Neural progenitor cell (in vitro differentiated cells): ENCODE measurements at places on chromosomes 3 and 15. TPM values are rescaled to one million over a fixed set of nuclear protein-coding genes. Genes with fewer than 3 reads are reported as not detected.

DNA sequence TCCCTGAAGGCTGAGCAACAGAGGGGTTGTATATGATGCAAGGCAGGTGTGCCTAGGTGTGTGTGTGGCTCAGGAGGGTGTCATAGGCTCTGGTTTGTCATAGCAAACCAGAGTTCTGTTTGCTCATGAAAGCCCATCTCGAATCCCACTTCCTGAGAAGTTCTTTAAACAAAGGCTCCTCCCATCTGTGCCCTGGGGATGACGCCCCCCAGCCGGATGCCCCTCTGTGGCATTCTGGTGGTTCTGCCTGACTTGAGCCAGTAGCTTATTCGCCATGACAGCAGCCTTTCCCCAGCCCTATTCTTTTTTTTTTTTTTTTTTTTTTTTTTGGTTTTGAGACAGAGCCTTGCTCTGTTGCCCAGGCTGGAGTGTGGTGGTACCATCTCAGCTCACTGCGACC, 45.4 kb downstream of the PDIA5 start:
- DNase-seq, result no peak

- no peak for DNase-seq
These were observed 25.1 kb downstream of the STIMATE start for GRCh38 chr3:52872245-52872644.

Gene P2RY13
- total RNA-seq, result not detected in 2 replicates

DNA sequence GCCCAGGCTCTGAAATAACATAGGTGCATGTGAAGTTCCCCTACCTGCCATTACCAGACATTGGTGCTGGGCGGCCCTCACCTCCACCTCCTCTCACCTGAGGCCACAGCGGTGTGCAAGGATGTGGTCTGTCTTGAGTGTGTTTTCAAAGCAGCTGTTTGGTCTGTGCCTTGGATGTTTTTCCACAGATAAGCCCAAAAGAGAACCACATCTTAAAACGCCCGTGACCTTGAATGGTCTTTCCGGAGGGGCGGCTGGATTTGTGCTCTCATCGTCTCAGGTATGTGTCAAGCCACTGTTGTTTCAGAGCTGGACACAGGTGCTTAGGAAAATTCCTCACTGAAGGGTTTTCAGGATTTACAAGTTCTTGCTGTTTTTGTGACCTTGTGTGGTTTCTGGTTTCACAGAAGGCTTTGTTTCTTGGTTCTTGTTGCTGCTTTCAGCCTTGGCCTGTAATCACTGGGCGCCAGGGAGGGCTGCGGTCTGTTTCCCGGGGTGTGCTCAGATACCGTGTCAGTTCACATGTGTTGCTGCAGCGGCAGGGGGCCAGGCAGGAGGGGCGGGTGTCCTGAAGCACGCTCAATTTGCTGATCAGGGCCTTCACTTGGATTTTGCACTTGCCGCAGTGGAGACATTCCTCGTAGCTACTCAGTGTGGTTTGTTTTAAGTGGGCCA, 128.4 kb downstream of the IGF1R start:
- DNase-seq, result no peak

- DNase-seq, result no peak
These were observed 204.4 kb upstream of the ZNF385D start for GRCh38 chr3:21955406-21955805.

DNA sequence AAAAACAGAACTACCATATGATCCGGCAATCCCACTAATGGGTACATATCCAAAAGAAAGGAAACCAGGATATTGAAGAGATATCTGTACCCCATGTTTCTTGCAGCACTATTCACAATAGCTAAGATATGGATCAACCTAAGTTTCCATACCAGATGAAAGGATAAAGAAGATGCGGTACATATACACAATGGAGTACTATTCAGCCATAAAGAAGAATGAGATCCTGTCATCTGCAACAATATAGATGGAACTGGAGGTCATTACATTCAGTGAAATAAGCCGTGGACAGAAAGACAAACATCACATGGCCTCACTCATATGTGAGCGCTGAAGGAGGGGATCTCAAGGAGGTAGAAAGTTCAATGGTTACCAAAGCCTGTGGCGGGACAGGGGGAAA, 3.0 kb downstream of the SLC41A3 start:
- no peak for DNase-seq

GRCh38 chr15:70560617-70561328, 202.6 kb downstream of the UACA start:
- DNase-seq, result no peak

Gene GPR160
- 4.3 and 6.0 TPM in 2 replicates for total RNA-seq

Gene ZIC1
- total RNA-seq, result 0.56 and 0.84 TPM in 2 replicates

DNA sequence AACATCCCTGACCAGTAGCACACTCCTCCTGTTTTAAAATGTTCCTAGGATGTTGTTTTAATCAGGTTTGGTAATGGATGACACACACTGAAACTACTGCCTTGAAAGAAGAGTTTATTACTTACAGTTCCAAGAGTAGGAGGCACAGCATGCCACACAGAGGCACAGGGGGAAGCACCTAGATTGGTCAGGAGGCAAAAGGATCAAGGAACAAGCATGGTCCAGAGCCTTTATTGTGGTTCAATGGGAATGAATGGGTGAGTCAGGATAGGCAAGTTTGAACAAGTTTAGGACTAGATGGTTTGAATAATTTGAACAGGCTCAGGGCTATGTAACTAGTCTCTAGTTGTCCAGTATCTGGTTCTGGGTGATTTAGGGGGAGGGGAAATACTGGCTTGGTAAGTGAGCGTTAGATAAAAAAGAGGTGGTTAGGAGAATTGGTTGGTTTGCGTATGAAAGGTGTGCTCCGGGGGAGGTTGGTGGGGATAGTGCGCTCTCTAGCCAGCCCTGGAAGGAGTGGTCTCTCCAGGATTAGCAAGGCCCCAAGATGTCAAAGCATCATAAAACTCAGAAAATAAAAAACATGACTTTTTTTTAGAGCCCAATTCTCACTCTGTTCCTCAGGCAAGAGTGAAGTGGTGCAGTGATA, 35.1 kb downstream of the TMOD3 start:
- no peak for DNase-seq

Gene ZNF502
- 3.6 and 5.1 TPM in 2 replicates for total RNA-seq

DNA sequence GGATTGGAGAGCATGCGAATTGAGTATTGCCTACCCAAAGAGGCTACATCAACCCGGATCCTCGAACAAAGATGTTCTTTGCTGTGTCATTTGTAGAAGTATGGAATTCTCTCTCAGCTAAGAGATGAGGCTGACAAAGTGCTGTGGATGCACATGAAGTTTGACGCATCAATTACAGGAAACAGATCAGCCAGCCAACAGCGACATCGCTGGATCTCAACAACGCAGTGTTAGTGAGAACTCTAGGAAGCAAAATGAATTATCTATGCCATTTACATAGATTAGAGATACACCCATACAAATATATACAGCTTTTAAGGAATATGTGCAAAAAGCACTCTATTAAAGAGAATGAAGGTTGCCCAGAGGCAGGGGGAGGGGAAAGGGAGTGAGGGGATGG, 160.6 kb upstream of the RGMA start:
- DNase-seq, result no peak

- DNase-seq, result no peak
These were observed 262.0 kb downstream of the SHOX2 start for GRCh38 chr3:157844216-157844615.

Gene ZNF106
- 59.9 and 72.2 TPM in 2 replicates for total RNA-seq

Gene PRTG
- 508 and 574 TPM in 2 replicates for total RNA-seq

Gene GABRR3
- total RNA-seq, result not detected in 2 replicates

DNA sequence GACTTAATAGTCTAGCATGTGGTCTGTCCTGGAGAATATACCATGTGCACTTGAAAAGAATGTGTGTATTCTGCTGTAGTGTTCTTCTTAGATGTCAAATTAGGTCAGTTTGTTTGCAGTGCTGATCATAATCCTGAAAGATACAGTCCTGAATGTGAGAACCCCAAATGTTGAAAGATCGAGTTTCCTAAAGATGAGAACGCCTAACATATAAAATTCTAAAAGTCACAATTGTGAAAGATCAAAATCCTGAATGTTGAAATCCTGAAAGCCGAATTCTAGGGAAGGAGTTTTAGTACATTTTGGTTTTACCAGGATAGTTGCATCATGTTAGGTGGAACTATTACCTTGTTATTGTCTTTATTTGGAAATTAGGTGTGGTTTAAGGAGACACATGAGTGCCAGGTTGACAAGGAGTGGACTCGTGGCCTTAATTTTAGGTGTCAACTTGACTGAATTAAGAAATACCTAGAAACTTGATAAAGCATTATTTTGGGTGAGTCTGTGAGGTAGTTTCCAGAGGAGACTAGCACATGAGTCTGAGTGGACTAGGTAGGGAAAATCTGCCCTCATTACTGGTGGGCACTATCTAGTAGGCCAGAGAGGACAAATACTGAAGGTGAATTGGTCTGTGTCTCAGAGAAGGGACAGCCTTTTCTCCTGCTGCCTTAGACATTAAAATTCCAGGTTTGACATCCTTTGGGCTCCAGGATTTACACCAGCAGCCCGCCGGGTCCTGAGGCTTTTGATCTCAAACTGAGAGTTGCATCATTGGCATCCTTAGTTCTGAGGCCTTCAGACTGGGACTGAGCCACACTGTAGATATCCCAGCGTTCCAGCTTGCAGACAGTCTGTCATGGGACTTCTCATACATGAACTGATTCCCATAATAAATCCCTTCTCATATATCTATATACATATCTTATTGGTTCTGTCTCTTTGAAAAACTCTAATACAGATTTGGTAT, 77.1 kb downstream of the LRRC28 start:
- DNase-seq, result no peak

- no peak for DNase-seq
These were observed 80.1 kb downstream of the FEZF2 start for GRCh38 chr3:62293051-62293780.

DNA sequence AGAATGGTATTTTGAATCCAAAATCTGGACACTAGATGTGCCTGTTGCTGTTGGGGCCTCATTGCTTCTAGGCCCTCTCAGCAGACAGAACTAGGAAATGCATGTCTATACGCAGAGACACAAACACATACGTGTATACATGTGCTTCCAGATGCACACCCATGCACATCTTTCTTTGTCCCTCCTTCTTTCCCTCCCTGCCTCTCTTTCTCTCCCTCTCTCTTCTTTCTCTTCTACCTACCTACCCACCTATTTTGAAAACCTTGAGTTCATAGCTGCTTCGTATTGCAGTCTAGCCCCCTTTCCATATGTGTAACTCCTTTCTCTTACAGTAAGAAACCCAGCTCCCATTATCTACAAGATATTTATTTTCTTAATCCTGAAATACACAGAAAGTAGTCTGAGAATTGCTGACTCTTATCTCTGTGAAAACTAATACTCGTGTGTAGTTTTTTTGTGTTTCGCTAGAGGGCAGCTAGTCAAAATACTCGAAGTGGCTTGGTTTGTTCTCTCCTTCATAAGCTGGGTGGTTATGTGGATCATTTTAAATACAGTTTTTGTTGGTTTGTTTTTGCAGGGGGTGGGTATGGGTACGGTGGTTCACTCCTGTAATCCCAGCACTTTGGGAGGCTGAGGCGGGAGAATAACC, 18.5 kb downstream of the RPL32 start:
- DNase-seq, result no peak

Gene GMPPB
- total RNA-seq, result 10.6 and 18.8 TPM in 2 replicates

GRCh38 chr3:62238003-62238402, 135.3 kb downstream of the FEZF2 start:
- DNase-seq, result no peak

DNA sequence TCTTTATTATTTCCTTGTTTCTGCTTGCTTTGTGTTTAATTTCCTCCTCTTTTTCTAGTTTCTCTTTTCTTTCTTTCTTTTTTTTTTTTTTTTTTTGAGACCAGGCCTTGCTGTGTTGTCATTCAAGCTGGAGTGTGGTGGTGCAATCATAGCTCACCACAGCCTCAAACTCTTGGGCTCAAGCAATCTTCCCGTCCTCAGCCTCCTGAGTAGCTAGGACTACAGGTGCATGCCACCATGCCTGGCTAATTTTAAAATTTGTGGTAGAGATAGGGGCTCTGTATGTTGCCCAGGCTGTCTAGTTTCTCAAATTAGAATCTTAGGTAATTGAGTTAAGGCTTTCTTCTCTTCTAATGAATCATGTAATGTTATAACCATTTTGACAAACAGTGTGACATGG, 22.4 kb downstream of the SLMAP start:
- no peak for DNase-seq

DNA sequence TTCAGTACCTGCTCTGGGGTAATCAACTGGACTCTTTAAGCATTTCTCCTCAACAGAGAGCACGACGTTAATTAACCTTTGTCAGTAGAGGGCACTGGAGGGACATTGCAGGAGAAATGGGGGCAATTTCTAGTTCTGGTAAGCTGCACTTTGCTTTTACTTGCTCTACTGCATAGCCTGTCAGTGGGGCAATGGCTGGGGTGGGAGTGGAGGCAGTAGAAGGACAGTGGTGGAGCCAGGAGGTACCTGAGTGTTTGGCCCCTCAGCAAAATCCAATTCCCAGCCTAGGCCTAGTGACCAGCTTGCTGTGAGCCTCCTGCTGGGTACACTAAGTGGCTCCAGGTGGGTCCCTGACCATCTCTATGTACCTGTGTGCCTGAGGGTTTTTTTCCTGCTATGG, 18.3 kb upstream of the MED12L start:
- DNase-seq, result no peak

Gene MOBP
- not detected in 2 replicates for total RNA-seq

Gene SRP14
- total RNA-seq, result 250 and 461 TPM in 2 replicates

Gene MAP1A
- 4.0 and 8.2 TPM in 2 replicates for total RNA-seq

Gene SAMMSON
- total RNA-seq, result not detected in 2 replicates

DNA sequence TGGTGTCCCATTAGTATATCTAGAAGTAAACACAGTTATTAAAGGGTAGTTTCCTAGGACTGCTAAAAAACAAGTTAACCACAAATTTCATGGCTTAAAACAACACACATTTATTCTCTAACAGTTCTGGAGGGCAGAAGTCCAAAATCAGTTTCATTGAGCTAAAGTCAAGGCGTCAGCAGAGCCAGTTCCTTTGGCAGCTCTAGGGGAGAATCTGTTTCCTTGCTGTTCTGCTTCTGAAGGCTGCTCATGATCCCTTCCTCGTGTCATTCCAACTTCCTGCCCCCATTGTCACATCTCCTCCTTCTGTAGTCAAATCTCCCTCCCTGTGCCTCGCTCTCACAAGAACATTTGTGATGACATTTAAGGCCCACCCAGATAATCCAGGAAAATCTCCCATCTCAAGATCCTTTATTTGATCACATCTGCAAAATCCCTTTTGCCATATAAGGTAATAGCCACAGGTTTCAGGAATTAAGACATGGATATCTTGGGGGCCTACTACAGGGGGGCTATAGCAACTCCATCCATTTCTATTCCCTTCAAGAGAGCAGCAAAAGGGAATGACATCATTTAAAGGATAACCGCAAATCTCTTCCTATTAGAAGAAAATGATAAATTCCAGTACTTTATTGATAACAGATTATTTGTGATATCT, 50.1 kb downstream of the GPR176 start:
- DNase-seq, result no peak

DNA sequence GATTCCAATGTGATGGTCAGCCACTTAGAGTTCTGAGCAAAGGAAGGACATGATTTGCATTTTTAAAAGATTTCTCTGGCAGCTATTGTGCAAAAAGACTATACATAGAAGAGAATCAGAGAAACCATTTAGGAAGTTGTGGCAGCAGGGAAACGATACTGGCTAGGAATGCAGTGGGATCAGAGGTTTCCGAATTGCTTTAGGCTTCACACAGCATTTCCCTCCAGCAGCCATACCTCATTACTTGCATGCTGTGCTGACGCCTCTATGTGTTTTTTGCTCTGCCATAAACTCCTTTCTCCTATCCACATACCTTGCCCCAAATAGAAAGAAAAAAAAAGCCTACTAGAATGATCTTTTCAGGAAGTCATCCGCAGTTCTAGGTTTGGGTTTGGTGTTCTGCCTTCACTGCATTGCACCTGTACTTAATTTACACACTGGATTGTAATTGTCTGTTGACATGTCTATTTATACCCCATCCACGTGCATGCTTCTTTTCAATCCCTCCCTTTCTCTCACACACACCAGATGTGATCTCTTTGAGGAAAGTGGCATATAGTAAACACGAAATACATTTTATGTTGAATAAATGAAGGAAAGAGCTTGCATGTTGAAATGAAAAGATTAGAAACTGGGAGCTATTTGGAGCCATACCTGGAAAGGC, 860.3 kb upstream of the SEMA6D start:
- peak; percentile 14 for DNase-seq
